NCI-H446 (cell line): ENCODE measurements at places on chromosomes 13 and 19.

DNA sequence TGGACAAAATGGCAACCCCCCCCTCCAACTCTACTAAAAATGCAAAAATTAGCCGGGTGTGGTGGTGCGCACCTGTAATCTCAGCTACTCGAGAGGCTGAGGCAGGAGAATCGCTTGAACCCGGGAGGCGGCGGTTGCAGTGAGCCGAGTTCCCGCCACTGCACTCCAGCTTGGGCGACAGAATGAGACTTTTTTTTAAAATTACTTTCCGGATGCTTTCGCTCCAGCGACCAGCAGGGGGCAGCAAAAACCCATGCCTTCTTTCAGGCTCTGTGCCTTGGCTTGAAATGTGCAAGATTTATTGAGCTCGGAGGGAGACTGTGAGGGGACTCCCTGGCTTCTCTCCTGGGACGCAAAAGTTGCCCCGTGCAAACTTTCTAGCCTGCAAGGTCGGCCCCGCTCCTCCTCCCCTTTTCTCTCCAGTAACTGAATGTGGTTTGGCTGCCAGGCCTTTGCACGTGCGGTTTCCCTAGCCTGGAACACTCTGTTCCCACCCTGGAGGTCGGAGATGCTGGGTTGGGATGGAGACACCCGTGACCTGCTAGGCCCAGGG is 61.4 kb upstream of the NFIC start:
- DNase-seq: peak; percentile 88

- DNase-seq: no peak
These were observed 180.4 kb downstream of the TM9SF2 start for GRCh38 chr13:99681695-99682094.

DNA sequence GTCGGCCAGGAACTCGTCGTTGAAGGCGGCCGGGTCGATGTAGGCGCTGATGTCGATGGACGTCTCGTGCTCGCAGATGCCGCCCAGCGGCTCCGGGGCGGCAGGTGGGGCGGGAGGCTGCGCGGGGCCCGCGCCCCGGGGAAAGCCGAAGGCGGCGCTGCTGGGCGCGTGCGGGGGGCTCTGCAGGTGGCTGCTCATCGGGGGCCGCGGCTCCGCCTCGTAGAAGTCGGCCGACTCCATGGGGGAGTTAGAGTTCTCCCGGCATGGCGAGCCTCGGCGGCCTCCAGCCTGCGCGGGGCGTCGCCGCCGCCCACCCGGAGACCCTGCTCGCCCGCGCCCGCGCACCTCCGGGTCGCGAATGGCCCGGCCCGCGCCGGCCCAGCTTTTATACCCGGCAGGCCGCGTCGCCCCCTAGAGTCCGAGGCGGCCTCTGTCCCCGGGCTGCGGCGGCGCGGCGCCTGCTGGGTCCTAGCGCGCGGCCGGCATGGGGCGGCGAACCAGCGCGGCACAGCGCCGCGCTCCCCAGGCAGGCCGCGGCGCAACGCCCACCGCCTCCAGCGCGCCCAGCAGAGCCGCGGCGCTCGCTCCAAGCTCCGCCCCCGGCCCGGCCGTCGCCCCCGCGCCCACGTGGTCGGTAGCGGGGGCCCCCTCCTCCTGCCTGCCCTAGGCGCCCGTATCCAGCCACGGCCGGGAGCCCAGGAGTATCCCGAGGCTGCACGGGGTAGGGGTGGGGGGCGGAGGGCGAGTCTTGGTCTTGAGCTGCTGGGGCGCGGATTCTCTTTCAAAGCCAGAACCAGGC is at the start of gene CEBPA:
Gene CEBPA (minus strand): TSS at position 360 of the 799 bp plus-strand sequence. CDS start 120 bp downstream, at position 240.
- peak; percentile 29 for DNase-seq

GRCh38 chr13:45564133-45564776 is 51.3 kb downstream of the ERICH6B start:
- DNase-seq: no peak

DNA sequence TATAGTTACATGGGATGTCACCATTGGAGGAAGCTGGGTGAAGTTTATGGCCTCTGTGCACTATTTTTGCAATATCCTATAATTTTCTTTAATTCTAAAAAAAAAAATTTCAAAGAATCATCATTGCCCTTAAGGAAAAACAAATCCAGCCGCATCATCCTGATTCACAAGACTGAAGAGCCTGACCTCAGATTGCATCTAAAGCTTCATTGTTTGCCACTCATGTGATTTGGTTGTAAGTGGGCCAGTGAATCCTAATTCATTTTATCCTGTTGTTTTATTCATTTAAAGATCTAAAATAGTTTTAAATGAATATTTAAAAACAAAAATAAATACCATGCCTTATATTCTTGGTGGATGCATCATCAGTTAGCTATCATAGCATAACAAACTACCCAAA is 504.5 kb downstream of the TBC1D4 start:
- DNase-seq: no peak

- DNase-seq: no peak
These were observed 16.2 kb upstream of the MISP start for GRCh38 chr19:734716-735115.

- peak; percentile 54 for DNase-seq
These were observed 42.1 kb downstream of the NAA16 start for GRCh38 chr13:41352935-41353840.

DNA sequence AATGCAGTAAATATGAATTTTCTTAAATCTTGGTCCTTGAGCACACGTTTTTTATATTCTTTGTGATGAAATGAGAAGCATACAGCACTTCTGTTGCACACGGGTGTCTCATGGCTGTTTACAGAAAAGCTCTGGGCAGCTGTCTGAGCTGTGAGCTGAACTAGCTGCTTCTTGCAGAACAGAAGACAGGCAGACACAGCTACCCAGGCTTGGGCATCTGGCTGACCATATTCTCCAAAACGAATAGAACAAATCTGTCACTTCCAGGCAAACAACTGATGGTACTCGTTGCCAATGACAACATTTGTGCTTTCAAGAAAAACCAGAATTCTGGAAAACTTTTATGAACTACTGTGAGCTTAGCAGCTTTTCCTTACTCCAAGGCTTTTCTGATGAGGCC is 16.2 kb downstream of the PCID2 start:
- DNase-seq: no peak

GRCh38 chr19:17070421-17070820 is 4.8 kb downstream of the HAUS8 start:
- DNase-seq: no peak

- no peak for DNase-seq
These were observed 27.2 kb downstream of the GPR18 start for GRCh38 chr13:99230991-99231390.

DNA sequence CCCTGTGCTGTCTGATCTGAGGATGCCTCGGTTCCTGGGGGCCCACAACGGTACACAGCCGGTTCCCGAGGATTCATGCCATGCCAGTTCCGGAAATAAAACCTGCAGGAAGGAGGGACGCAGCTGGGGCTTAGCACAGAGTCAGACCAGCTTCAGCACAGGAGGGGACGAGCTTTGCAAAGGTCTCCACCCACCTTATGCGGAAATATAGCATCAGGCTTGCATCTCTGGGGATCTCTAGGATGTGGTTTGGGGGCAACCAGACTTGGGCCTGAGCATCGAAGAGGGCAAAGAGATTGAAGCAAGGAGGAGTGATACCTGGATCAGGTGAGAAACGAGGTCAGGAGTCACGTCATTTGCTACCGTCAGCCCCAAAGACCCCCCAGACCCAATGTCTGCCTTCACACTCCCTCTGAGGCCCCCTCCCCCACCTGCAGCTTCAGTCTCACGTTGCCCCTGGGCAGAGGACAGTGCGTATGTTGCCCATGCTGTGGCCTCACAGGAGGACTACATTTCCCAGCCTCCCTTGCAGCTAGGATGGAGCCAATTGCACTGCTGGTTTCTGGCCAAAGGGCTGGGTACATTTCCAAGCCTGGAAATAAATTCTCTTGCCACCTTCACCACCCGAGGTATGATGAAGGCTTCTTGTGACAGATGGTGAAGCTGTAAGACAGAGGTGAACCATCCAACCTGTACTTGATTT is 12.1 kb downstream of the TYK2 start:
- no peak for DNase-seq

- no peak for DNase-seq
These were observed 260.9 kb downstream of the DCT start for GRCh38 chr13:94218537-94218936.

DNA sequence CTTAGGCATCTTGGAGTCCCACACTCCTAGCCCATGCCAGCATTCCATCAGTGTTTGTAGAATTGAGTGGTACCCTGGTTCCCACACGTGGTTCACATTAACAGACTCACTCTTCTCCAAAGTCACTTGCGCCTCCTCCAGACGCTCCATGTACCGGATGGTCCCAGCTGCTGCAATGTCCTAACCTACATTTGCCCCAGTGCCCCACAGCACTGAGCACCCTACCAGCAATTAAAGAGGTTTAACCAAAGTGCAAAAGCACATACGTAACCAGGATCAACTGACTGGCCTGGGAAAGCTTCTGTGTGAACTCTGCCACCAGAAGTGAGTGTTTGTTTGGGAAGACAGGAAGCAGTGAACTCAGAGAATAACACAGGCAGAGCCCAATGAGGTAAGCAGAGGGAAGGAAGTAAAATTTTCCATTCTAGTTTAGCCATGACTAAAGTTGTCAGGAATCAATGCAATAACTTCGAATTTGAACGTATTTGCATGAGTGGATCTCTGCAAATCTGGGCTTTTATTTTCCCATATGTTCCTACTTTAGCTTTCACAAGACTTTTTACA is 7.3 kb upstream of the MEDAG start:
- no peak for DNase-seq

DNA sequence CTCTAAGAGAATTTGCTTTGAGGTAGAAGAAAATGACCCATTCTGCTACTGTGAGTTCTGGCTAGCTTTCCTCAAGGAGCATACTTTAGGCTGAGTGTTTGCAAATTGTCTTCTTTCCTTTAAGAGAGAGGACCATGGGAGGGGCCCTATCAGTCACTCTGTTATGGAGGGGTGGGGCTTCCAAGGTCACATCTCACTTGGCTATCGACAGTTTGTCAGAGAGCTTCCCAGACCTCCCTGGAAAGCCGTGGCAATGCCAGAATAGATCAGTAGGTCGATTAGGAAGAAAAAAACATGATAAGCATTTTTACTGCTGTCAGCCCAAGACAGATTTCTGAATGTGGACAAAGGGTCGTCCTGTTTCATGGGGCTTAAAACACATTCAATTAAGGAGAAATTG is 93.3 kb downstream of the OXGR1 start:
- DNase-seq: no peak
